ENCODE measurements at places on chromosomes 1 and 21.

- no peak for DNase-seq
Observed at GRCh38 chr1:235199441-235199840, 38.4 kb upstream of the RBM34 start.

DNA sequence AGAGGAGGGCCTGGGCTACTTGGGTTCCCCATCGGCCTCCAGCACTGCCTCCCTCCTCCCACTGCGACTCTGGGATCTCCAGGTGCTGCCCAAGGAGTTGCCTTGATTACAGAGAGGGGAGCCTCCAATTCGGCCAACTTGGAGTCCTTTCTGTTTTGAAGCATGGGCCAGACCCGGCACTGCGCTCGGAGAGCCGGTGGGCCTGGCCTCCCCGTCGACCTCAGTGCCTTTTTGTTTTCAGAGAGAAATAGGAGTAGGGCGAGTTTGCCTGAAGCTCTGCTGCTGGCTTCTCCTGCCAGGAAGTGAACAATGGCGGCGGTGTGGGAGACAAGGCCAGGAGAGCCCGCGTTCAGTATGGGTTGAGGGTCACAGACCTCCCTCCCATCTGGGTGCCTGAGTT, 24.4 kb downstream of the EIF2D start:
- DNase-seq, result no peak

DNA sequence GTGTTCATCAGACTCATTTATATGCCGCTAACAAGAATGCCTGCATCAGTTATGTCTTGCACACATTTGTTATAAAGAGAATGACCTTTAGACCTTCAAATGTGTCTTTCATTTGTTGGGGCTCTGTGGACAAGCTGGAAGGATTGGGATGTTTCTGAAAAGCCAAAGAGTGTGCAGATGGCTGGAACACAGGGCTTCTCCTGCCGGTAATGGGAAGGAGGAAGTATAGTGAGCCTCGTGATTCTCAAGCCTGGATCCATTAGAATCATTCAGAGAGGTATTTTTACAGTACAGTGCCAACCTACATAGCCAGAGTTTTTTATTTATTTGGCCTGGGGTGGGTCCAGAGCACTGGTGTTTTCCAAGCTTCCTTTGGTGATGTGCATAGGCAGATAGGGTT, 40.6 kb upstream of the ATP1A1 start:
- DNase-seq, result no peak

- DNase-seq, result no peak
Observed at GRCh38 chr1:177586429-177586828, 383.4 kb downstream of the SEC16B start.

- no peak for DNase-seq
Observed at GRCh38 chr1:242128951-242129502, 130.1 kb upstream of the MAP1LC3C start.

DNA sequence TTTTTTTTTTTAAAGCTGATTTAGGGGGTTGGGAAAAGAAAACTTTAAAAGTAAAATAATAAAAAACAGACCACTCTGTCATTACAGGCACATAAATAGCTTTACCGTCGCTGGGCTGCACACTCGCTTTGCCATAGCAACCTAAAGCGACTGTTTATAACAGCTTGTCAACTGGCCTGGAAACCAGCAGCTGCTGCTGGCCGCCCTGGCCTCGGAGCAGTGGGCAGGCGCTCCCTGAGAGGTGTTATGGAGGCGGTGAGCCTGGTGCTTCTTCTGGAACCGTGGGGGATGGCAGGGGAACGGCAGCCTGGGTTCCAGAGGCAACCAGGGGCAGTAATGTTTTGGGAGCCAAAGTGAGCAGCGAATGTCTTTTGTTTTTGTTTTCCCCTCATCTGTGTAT, 45.7 kb downstream of the ATP2B4 start:
- DNase-seq, result no peak

DNA sequence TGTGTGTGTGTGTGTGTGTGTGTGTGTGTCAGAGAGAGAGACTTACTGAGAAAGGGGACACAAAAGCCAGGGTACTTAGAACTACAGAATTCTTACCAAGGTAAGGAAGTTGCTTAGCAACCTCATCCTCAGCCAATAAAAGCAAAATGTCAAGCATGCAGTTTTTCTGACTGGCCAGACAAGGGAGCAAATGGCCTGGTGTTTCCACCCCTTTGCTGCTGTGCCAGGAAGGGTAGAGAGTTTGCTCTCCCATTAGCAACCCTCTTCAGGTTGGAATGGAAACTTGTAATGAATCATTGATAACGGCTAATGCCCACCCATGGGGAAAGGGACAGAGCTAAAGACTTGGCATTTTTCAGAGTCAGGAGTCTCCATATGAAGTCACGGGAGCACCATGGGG, 10.6 kb downstream of the RXRG start:
- no peak for DNase-seq

GRCh38 chr21:42777757-42778344, 101.5 kb downstream of the WDR4 start:
- no peak for DNase-seq

- DNase-seq, result no peak
Observed at GRCh38 chr1:55427606-55428005, 212.4 kb upstream of the USP24 start.

GRCh38 chr1:67143966-67144365, 9.2 kb upstream of the C1orf141 start:
- no peak for DNase-seq

DNA sequence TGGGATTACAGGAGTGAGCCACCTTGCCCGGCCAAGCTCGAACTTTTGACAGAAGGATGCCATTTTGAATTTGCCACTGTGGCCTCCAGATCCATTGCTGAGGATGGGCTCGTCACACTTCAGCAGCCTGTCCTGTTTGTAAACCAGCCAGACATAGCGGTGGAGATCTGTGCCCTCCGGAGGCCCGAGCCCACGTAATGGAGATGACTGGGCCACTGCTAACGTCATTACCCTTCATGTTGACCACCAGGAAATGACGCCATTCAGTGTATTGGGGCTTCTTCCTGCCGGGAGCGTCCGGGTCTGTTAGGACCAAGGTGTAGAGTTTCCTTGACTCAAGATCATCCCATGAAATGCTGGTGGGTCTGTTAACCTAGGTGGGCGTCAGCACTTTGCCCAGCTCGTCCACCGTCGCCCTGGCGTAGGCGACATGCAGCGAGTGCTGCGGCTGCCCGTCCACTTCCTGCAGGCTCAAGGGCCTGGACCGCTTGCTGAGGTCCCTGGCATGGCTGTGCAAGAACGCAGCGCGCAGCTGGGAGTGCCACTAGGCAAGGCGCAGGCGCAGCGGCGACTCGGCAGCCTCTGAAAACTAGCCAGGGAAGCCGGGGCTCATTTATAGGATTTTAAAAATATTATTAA, 40.8 kb downstream of the PTPRC start:
- no peak for DNase-seq

GRCh38 chr1:182332261-182333060, 59.1 kb downstream of the GLUL start:
- DNase-seq, result no peak

DNA sequence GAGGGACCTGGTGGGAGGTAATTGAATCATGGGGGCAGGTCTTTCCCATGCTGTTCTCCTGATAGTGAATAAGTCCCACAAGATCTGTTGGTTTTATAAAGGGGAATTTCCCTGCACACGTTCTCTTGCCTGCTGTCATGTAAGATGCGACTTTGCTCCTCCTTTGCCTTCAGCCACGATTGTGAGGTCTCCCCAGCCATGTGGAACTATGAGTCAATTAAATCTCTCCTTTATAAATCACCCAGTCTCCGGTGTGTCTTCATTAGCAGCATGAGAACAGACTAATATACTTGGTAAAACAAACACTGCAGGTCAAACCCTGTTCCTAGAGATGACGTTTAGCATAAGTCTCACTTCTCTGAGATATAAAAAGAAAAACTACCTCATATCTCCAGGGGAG, 148.3 kb downstream of the MATN1 start:
- DNase-seq, result no peak

DNA sequence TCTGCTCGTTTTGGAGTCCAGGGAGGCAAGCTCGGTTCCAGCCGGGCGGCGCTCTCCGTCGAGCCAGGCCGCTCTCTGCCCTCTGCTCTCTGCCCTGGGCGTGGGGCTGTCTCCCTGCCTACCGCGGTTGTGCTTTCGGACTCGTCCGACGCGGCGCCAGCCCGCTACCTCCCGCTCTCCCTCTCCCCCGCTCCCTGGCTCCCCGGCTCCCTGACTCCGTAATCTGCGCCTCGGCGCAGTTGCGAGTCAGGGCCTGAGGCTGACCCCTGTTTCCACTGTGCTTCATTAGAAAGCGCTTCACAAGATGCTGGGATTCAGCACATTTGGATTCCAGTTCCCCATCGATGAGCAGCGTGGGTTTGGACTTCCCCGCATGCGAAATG, 2.2 kb downstream of the SOX13 start:
- DNase-seq, result no peak

DNA sequence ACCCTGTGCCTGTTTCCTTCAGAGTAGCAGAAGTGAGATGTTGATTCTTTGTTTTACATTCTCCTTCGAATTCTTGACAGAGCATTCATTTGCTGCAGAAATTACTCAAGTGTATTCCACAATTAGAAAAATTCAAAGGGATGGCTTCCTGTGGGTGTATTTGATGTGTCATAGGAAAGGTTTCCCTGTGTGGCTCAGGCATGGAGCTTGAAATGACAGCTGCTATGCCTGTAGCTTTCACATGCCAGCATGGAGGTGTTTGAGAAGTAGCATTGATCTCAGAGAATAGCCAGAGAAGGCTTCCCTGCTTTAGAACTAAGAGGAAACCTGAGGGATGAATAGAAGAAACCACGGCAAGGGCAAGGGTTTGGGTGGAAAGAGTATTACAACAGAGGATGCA, 317.2 kb upstream of the DEPDC1 start:
- no peak for DNase-seq

DNA sequence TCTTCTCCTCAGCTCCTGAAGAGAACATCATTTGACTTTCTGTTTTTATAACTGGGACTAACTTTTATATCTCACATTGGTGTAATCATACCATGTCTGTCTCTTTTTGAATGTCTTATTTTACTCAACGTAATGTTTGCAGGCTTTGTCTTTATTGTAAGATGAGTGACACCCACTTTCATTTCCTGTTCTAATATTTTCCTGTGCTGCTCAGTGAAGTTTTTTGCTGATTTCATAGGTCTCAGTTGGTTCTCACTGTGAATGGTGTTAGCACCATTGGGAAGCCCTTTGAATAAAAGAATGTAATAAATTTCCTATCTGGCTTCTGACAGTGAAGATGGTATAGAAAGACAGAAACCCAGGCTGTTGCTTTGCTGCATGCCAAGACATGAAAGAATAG, 84.0 kb downstream of the RAVER2 start:
- DNase-seq, result no peak

DNA sequence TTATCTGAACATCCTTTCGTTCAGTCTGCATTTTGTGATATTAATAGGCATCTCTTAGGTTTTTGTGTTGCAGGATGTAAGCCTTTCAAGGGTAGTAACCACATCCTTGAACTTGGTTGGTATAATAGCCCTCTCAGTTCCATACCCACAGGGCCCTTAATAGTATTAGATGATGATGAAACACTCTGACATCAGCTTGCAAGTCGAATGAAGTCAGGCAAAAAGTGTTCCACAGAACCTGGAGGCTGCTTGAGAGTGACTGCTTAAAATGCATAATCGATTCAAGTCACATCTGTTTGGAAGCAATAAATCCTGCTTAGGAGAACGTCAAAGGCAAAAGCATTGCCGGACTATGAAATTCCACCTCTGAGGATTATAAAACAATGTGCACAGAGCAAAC, 415.6 kb upstream of the KAZN start:
- no peak for DNase-seq

DNA sequence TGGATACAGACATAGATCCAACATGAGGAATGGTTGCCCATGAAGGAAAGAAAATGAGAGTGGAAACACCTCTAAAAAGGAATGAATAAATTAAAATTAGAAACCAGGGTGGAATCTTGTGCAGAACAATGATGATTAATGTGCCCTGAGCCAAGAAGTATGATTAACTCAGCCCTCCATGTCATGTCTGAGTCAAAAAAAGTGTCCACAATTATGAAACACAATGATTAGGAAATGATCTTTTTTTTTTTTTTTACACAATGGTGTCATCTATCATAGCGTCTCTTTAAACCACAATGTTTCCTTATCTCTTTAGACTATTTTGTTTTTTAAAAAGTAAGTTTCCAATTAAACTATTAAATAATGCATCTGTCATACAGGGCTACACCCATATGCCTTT, 78.9 kb upstream of the RAB4A start:
- no peak for DNase-seq

- DNase-seq, result no peak
Observed at GRCh38 chr1:160658162-160658813, 11.4 kb upstream of the SLAMF1 start.

DNA sequence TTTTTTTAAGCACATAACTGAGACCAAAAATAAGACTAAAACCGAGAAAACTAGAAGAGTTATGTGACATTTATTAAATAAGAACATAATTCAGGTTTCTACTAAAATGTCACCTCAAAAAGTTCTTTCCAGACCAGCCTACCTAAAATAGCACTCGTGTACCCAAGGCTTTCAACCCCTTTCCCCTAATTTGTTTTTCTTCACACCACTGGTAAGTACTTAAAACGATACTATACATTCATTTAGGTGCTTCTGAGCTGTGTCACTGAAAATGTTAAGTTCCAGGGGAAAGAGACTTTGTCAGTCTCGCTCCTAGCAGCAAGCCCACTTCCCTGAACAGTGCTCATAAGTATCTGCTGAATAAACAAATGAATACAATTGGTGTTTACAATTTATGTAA, 6.8 kb downstream of the RRAGC start:
- DNase-seq, result no peak

DNA sequence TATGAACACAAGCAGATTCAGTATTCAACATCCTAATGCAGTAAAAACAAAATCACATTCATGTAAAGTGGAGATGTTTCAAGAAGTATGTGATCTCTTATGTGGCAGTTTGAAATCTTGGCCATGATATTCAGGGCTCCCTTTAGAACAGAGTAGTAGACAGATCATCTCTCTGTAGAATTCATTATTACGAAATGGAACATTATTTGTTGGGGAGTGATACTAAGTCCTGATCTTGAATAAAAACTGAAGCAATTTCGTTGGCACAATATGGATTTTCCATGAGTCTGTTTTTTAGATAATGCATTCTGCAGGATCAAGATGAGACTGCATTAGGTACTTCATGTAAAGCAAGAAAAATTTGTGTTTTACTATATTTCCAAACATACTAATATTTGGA, 264.4 kb upstream of the NRIP1 start:
- DNase-seq, result no peak

- no peak for DNase-seq
Observed at GRCh38 chr1:39488012-39488545, 3.4 kb upstream of the BMP8A start.

DNA sequence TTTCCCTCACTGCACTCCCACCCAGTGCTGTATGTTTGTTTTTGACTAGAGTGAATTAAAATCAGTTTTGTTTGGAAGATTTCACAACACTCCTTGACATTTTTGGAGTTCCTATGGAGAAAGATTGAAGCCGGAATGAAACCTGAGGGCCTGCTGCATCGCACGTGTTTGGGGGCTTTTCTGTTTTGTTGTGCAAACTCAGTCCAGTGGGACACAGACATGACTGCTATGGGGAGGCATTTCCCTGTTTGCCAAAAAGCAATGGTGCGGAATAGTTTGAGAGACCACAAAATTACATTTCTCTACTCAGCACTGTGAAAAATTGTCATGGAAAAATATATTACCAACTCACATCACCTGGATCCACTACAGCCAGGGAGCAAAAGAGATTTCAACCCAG, 43.8 kb upstream of the KCNE2 start:
- no peak for DNase-seq
